Stimulated activated CD4-positive, alpha-beta T cell treated with anti-CD3 and anti-CD28 coated beads, TNF-alpha, amount 100 ng/mL, for 1 hour (primary cell): ENCODE measurements at places on chromosomes 13 and 19.
A peak's percentile ranks its signal among the peaks of the same experiment; 100 is the strongest.

DNA sequence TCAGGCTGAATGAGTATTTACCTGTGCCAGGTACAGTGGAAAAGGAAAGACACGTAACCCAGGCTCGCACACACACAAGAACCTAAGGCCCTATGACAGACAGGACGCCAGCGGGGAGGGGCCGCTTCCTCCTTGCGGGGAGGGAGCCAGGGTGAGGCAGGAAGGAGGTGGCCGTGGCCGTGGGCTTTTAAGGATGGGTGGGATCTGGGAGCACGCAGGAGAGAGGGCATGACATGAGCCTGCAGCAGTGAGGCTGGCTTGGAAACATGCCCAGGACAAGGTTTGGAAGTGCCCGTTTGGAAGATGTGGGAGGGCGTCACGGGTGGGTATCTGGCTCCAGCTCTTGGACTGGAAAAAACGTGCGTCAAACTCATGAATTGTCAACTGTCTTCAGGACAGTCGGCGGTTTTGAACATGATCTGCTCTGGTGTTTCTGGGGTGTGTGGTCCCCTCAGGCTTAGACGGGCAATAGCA lies 20.1 kb downstream of the SH3GL1 start:
- peak; percentile 23 for DNase-seq

- no peak for DNase-seq
Measured at GRCh38 chr19:33005440-33005839, 33.4 kb downstream of the FAAP24 start.

DNA sequence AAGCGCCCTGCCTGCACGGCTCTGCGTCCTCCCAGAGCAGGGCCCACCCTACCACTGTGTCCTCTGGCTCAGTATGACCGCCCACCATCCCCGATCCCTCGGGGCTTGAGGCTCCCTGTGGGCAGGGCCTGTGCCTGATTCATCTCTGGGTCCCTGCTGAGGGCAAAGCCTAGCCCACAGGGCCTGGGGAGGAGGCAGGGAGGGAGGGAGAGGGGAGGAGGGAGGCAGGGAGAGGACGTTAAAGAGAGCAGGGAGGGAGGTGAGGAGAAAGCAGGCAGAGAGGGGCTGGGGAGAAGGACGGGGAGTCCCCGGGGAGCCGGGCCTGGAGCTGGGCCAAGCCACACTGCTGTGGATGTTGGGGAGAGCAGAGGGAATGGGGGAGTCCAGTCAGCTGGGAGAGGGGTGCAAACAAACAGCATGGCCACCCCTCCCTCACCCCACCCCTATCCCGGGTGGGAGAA lies 4.0 kb upstream of the ERFL start:
- no peak for DNase-seq

DNA sequence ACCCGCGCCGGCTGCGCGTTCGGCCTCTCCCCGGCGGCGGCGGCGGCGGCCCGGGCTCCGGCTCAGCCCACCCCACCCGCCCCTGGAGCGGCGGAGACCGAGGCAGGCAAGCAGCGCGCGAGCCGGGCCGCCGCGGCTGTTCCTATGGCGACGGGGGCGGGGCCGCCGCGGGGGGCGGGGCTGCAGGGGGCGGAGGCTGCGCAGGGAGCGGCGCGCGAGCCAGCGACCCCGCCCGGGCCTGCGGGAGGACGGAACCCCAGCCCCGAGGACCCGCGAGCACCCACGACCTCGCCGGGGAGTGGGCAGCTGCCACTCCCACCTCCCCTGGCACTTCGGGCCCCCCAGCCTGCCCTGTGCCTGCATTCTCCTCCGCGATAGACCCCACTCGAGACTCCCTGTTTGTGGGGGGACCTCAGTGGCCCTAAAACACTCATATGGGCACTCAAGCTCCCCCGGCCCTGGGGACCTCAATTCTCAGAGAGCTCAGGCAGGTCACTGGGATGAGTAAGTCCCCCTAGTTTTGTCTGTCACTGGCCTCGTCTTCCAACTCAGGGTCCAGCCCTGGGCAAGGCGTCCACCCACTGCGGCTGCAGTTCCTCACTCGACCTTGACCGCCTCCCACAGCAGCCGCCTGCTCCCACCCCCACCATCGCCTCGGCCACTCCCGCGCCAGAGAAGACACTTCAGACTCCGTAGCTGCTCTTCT lies at the start of gene CTXN1:
Gene CTXN1 (minus strand): TSS at position 115 of the 706 bp plus-strand sequence. CDS start 597 bp downstream, outside the sequence.
- peak; percentile 83 for DNase-seq

- no peak for DNase-seq
Measured at GRCh38 chr19:48750771-48751504, 1.5 kb downstream of the FUT1 start.

DNA sequence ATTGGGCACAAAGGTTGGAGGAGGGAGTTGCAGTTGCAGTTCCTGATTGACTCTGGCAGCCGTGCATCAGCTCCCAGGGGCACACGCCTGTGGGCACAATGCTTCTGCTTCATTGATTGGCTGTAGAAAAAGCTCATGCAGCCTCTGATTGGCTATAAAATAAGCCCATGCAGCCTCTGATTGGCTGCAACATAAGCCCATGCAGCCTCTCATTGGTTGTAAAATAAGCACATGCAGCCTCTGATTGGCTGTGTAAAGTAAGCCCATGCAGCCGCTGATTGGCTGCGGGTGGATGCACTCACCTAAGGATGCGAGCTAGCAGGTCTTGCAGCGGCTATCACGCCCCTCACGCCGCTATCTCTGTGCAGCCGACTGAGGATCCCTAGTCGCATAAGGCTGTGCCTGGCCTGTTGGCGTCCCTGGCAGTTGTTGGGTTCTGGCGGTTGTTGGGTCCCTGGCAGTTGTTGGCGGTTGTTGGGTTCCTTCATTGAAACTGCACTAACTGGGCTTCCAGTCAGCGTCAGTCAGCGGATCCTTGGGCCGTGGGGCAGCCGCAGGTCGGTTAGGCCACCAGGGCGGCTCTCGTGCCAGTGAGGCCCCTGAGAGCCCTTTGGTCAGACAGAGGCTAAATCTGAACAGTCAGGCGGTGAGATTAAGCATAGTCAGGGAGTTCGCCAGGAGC lies at the start of gene SIGLECL1:
Gene SIGLECL1 (plus strand): TSS at position 295 of the 682 bp plus-strand sequence. CDS start 12,993 bp downstream, outside the sequence.
- no peak for DNase-seq

DNA sequence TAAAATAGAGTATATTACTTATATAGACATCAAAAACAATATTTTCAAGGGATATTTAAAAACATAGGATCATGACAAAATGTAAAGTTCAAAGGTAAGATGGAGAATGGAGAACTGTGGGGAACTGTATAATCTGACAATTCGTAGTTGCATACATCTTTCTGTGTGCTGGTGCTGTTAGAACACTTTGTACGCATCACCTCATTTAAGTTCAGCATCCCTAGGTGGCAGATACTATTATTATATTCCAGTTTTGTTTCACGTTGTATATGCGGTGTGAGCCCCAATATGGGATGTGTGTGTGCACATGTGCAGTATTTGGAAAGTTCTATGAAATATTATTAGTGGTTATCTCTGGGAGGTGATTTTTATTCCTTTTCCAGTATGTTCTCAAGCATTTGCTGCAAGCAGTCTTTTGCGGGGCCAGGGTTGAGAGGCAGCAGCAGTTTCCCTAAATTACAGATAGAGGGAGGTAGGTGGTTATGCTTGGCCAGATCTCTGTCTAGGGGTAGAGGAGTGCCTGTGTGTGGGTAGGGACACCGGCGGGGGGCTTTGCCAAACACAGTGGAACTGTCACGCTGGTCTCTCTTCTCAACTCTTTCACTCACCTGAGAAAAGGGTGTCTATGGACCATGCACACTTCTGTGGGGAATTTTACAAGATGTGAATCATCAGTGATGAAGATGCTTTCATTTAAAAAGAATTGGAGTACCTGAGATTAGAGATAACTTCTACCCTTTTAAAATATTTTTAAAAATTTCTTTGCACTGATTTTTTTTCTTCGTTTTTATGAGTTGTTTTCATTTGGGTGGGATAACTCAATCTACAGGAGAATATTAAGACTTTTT lies 55.6 kb upstream of the ALOX5AP start:
- no peak for DNase-seq

DNA sequence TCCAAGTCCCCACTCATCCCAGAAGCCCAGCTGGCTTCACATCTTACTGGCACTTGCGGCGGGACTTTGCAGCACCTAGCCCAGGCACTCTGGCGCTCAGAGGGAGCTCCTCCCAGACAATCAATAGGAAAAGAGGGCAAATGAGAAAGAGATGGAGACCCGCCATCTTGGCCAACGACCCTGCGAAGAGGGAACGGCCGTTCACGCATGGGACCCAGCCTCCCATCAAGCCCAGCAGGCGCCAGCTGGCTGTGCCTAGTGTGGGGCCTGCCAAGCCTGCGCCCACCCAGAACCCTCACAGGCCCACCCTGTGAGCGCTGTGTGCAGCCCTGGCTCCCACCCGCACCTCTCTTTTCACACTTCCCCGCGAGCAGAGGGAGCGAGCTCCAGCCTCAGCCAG lies 317.8 kb upstream of the SPRY2 start:
- DNase-seq = no peak

GRCh38 chr13:78100486-78100885 lies 181.9 kb upstream of the EDNRB start:
- no peak for DNase-seq

DNA sequence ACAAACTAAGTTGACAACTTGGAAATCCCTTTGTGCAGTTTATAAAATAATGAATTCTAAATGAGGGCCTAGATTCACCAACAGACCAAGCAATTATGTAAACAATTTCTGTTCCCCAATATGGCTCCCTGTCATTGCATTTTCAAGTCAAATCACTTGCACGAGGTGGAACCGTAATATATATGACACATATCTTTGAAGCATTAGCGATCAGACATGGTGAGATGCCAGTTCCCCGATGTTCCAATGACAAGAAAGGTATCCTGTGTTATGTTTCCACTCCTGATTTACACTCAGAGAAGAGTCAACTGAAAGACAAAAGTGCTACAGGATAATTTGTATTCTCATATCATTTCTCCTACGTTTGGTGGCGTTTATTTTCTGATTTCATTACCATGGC lies 108.5 kb upstream of the TDRD3 start:
- no peak for DNase-seq

DNA sequence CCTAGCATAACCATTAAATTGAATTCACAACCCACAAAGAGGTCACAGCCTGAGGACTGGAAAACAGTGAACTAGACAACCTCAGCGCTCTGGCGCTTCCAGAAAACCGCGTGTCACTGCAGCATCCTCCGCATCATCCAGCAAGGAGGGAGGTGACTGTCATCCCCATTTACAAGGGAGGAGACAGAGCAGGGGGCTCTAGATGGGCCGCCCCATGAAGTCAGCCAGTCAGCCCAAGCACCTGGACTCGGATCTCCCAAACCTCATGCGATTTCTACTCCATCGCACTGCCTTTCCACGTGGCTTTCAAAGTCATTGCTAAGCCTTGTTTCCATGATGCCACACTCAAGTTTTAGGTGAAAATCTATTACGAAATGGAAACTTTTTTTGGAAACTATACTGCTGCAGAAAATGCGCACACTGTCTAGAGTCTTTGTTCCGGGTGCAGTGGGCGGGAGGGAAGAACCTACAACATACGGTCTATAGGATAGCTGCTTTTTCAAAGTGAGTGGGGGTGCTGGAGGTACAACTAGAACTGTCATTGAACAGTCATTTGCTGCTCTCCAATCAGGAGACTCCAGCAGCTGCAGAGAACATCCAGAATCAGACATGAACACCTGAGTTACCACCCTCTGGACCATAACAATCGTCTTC lies 2.8 kb downstream of the AP3D1 start:
- DNase-seq = no peak

DNA sequence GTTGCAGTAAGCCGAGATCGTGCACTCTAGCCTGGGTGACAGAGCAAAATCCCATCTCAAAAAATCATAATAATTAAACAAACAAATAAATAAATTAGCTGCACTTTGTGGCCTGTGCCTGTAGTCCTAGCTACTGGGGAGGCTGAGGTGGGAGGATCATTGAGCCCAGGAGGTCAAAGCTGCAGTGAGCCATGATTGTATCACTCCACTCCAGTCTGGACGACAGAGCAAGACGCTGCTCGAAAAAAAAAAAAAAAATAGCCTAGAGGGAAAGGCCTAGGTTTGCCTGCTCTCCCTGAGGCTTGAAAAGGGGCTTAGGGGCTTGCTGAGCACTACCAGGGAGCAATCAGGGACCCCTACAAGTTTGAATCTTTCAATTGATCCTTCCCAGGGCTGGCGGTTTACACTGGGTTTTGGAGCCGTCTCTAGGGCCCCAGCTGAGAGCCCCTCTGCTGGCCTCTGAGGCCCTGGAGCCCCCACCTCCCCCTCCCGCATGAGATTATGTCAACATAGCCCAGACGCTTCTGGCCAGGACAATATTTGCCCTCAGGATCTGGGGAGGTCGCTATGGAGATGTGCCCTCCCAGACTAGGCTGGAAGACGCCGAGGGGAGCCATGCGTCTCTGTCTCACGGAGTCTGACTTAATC lies 10.4 kb upstream of the GIPR start:
- DNase-seq = no peak

GRCh38 chr13:56736966-56737365 lies 403.8 kb upstream of the PRR20A start:
- no peak for DNase-seq

GRCh38 chr13:21567714-21568113 lies 36.3 kb downstream of the MICU2 start:
- no peak for DNase-seq

DNA sequence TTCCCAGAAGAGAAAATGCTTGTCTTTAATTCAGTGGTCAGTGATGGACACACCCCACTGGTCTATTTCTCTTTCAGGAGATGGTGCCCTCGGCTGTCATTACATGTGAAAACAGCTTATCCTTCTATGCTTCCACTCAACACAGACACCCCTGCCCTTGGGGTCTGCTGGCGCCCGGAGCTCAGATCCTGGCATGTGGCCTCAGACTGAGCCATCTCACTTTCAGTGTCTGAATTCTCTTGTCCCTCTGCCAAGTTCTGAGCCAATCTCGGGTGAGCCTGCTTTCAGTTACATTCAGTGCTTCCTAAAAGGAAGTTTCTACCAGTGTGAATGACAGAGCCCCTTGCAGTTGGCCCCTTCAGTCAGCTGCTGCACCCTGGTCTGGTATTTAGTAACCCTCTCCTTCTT lies 293.6 kb downstream of the DNAJC15 start:
- DNase-seq = no peak

DNA sequence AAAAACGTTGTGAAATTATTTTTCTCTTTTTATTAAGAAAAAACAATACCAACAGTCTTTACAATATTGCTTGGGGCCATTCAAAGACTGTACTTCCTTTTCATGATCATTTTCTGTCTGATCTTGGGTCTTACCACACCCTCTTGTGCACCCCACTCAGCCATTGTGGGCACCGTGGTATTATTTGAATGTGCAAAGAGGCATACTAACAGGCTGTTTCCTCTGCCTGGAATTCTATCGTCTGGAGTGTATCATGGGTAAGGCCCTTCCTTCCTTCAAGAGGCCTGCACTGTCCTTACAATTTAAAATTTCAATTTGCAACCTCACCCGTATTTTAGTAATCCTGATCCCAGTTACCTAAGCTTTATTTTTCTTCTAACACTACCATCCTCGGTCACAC lies 76.5 kb downstream of the FGF14 start:
- no peak for DNase-seq

- no peak for DNase-seq
Measured at GRCh38 chr19:16001481-16002312, 52.9 kb downstream of the OR10H4 start.

DNA sequence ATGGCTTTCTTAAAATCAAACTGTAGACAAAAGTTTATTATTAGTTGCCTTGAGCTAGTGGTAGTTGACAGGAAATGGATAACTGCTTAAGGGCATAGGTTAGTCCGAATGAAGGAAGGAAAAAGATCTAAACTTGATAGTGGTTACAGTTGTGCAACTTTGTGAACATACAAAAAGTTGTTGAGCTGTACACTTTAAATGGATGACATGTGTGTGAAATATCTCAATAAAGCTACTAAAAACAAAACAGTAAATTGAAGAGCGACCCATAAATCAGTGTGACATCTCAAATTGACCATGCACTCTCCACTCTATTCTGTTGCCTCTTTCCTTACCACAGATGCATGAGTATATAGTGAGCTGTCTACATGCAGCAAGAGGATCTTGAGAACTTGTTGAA lies 1757.8 kb downstream of the PCDH9 start:
- DNase-seq = no peak
